Smooth muscle cell of the coronary artery (primary cell): ENCODE measurements at places on chromosomes 6 and 20. TPM values are rescaled to one million over a fixed set of nuclear protein-coding genes. Genes with fewer than 3 reads are reported as not detected.

LTB gene
- not detected in 2 replicates for total RNA-seq

TTLL9 gene
- under 0.01 TPM in 1 of 2 replicates, not detected in the other for total RNA-seq

BFSP1 gene
- total RNA-seq: 0.35 and 2.5 TPM in 2 replicates

HIVEP1 gene
- 5.1 and 17.7 TPM in 2 replicates for total RNA-seq

SLC44A4 gene
- not detected in 2 replicates for total RNA-seq

BHLHE23 gene
- total RNA-seq: not detected in 2 replicates

BTNL2 gene
- 0.12 TPM in 1 of 2 replicates, not detected in the other for total RNA-seq

SYCP2 gene
- 0.45 and 0.70 TPM in 2 replicates for total RNA-seq

IMPG1 gene
- under 0.01 TPM in 1 of 2 replicates, not detected in the other for total RNA-seq

SCUBE3 gene
- 1.4 and 2.3 TPM in 2 replicates for total RNA-seq

COX7A2 gene
- total RNA-seq: 75.7 and 201 TPM in 2 replicates

IRAK1BP1 gene
- total RNA-seq: 1.6 and 2.2 TPM in 2 replicates

ZNF311 gene
- 0.94 and 0.98 TPM in 2 replicates for total RNA-seq

KPNA5 gene
- 4.9 and 6.3 TPM in 2 replicates for total RNA-seq

AVP gene
- total RNA-seq: not detected in 2 replicates

TCP11 gene
- total RNA-seq: 0.15 TPM in 1 of 2 replicates, not detected in the other

SLC22A23 gene
- total RNA-seq: 3.4 and 25.2 TPM in 2 replicates

TULP4 gene
- 79.6 and 87.7 TPM in 2 replicates for total RNA-seq

CCN6 gene
- total RNA-seq: not detected in 2 replicates

PTK7 gene
- 78.5 and 225 TPM in 2 replicates for total RNA-seq

TASP1 gene
- 7.8 and 8.4 TPM in 2 replicates for total RNA-seq

APCDD1L gene
- total RNA-seq: 2.5 and 26.5 TPM in 2 replicates

ARMH2 gene
- total RNA-seq: not detected in 2 replicates

WFDC5 gene
- not detected in 2 replicates for total RNA-seq

GSTA2 gene
- not detected in 2 replicates for total RNA-seq

SLC24A3 gene
- 0.15 and 1.9 TPM in 2 replicates for total RNA-seq

FGD2 gene
- total RNA-seq: not detected in 2 replicates

LTA gene
- total RNA-seq: not detected in 2 replicates

MYLK2 gene
- 1.1 TPM in 1 of 2 replicates, not detected in the other for total RNA-seq

FOXS1 gene
- total RNA-seq: 0.35 and 26.9 TPM in 2 replicates

DDO gene
- 1.3 and 1.7 TPM in 2 replicates for total RNA-seq

PDYN gene
- not detected in 2 replicates for total RNA-seq

CST7 gene
- total RNA-seq: not detected in 2 replicates

RIPPLY2 gene
- under 0.01 TPM in 1 of 2 replicates, not detected in the other for total RNA-seq

ULBP2 gene
- 1.9 and 7.7 TPM in 2 replicates for total RNA-seq

DEFB132 gene
- not detected in 2 replicates for total RNA-seq

PRKN gene
- total RNA-seq: 1.7 and 3.9 TPM in 2 replicates

SLC4A11 gene
- total RNA-seq: 0.83 and 1.2 TPM in 2 replicates

CRIP3 gene
- 0.47 TPM in 1 of 2 replicates, not detected in the other for total RNA-seq

SRC gene
- total RNA-seq: 11.4 and 21.4 TPM in 2 replicates

C6orf141 gene
- total RNA-seq: not detected in 2 replicates

CCN2 gene
- 15.8 and 981 TPM in 2 replicates for total RNA-seq

OARD1 gene
- 9.4 and 10.5 TPM in 2 replicates for total RNA-seq

SLC22A1 gene
- total RNA-seq: 0.53 and 0.70 TPM in 2 replicates

SNX9 gene
- 41.1 and 103 TPM in 2 replicates for total RNA-seq

NTSR1 gene
- total RNA-seq: under 0.01 and 0.12 TPM in 2 replicates

UBD gene
- total RNA-seq: not detected in 2 replicates
